ENCODE measurements at places on chromosomes 7 and 10.

DNA sequence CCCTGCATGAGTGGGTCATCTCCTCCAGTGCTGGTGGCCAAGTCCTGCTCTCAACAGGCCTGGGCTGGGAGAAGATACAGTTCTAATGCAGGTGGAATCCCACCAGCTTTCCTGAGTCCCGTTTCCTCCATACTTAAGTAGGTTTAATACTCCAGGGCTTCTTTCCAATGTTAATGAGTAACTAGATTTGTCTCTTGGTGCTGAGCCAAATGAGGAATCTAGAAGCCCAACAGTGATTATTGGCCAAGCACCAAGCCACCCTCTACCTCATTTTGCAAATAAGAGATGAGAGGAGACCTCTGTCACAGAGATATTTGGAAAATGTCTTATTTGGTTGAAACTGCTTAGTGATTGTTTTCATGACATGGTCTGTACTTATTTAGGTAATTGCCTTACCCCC lies 37.1 kb downstream of the STARD3NL start:
- DNase-seq = peak; percentile 42

GRCh38 chr7:3264693-3265339 lies 36.2 kb upstream of the SDK1 start:
- no peak for DNase-seq

GRCh38 chr10:11255156-11255555 lies 237.5 kb downstream of the CELF2 start:
- no peak for DNase-seq

GRCh38 chr7:132643302-132643701 lies 67.0 kb upstream of the PLXNA4 start:
- peak; percentile 31 for DNase-seq

- DNase-seq = no peak
Measured at GRCh38 chr10:44965651-44966097, 6.1 kb downstream of the RASSF4 start.

- no peak for DNase-seq
Measured at GRCh38 chr10:14971867-14972448, 12.8 kb downstream of the MEIG1 start.

DNA sequence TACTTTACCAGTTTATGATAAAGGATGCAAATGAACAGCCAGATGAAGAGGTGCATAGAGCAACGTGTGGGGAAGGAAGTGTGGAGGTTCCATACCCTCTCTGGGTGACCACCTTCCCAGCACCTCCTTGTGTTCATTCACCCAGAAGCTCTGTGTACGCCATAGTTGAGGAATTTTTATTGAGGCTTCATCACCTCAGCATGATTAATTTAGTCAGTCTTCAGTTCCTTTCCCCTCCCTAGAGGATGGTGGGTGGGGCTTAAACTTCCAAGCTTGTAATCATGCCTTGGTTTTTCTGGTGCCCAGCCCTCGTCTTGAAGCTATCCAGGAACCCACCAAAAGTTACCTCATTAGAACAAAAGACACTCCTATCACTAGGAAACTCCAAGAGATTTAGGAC lies 162.7 kb downstream of the PLCE1 start:
- no peak for DNase-seq

DNA sequence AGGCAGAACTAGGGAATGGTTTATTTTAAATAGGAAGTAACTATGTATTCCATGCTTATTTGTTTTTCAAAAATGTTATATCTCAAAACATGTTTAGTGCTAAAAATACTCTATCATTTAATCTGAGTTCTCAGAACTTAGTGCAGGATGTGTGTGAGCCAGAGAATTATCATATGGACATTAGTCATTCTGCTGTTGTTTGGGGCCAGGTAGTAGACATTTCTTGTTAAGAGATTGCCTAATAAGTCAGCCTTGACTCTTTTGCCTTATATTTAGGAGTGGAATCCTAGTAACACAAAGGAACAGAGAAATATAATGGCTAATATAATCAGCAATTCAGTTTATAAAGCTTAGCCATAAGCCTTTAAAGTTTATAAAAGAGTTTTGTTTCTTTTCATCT lies 149.8 kb downstream of the CCSER2 start:
- DNase-seq = peak; percentile 20

DNA sequence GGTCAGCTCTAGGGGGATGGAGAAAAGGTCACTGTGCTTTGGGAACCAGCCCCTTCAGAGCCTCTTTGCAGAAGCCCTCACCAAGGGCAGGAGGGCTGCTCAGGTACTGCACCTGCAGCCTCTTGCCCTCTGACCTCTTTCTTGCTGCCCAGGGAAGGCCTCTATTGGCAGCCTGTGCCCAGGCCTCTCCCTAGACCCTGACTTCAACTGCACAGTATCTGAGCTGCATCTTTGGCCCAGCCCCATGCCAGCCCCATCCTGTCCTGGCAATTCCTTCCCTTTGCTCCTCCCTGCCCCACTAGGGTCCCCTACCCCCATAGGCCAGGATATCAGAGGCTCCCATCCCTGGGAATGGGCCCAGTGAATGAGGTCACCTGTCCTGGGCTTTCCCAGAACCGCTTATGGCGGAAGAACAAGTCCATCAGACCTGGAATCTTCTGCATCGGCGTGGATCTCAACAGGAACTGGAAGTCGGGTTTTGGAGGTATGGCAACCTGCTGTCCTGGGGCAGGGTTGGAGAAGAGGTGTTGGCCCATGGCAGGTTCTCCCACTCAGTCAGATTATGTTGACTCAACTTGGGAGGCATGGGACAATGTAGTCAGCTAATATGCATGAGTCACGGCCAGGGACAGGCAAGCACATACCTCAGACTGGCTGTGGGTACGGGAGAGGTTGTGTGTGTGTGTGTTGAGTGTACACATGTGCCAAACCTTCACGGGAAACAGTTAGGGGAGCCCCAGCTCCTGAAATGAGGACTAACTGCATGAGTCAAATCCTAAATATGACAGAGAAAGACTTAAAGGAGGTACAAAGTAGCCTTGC lies 17.1 kb upstream of the CPA1 start:
- peak; percentile 95 for DNase-seq

DNA sequence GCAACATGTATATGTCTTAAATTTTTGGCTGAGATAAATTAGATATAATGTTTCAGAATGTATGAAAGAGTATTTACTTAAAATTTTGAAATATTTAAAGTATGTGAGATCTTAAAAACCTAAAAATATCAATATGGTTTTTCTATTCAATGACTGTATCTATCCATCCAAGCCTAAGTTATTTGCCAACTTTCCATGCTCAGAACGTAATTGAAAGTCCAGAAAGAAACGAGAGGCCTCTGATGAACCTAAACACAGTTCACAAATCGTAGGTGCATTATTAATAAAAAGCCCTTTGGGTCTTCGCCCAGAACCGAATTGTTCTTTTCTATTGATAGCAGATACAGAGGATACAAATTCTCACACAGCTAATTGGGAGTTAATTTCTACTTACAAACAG lies 6.5 kb downstream of the SVIL start:
- no peak for DNase-seq

DNA sequence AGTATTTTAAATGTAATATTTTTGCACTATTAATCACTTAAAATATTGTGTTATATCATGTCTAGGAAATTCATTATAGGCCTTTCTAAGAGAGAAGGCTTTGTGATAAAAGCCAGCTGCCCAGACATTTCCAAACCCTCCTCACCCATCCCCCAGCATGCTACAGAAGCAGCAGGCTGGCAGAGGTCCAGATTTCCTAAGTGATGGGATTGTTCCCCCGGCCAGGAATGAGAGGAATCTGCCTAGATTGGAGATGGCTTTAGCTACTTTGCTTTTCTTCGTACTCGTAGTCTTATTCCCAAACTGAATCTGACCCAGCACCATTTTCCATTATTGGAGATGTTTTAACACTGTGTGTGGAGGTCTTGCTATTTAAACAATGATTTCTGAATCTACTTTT lies 29.4 kb downstream of the CDK14 start:
- DNase-seq = peak; percentile 80

- no peak for DNase-seq
Measured at GRCh38 chr7:44279731-44280505, 45.5 kb downstream of the CAMK2B start.

DNA sequence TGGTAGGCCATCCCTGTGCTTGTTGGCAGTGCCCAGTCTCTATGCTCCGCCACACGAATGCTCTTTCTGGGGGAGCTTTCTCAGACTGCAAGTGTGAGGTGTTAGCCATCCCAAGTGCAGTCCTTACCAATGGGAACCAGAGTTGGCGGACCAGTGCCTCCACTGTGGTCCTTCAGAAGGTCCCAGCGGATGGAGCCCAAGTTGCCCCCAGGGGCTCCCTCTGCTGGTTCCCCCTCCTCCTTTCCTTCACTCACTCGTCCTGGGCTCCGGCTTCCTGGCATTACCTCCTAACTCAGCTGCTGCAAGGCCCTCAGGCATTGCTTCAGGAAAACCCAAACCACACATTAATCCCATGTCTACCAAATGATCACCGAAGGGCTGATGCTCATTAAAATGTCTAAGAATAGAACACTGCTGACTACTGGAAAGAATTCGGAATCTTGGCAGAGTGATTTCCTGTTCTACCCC lies 139.8 kb downstream of the CUBN start:
- DNase-seq = peak; percentile 86

DNA sequence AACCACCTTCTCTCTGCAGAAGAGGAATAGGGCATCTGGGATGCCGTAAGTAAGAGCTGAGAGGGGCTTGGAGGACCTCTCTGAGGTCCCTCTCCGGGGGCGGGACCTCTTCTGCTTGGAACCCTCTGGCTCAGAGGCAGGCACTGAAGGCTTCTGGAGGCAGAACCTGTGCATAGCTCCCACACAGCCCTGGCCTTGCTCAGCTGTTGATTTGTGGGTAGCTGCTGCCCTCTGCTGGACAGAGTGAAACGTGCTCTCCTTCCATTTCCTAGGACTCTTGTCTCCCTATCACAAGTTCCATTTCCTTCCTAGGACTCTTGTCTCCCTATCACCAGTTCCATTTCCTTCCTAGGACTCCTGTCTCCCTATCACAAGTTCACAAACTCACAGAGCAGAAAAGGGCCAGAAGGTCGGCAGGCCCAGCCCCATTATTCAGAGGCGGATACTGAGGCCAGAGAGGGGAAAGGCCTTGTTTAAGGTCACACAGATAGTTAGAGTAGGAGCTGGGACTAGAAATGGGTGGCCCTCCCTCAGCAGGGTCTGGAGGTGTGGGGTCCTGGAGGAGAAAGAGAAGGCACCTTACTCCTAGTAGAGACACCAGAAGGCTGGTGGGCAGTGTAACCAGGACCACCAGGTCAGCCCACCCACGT lies 30.3 kb upstream of the GARS1 start:
- peak; percentile 93 for DNase-seq

GRCh38 chr10:102312683-102313082 lies 67.4 kb downstream of the GBF1 start:
- peak; percentile 35 for DNase-seq

DNA sequence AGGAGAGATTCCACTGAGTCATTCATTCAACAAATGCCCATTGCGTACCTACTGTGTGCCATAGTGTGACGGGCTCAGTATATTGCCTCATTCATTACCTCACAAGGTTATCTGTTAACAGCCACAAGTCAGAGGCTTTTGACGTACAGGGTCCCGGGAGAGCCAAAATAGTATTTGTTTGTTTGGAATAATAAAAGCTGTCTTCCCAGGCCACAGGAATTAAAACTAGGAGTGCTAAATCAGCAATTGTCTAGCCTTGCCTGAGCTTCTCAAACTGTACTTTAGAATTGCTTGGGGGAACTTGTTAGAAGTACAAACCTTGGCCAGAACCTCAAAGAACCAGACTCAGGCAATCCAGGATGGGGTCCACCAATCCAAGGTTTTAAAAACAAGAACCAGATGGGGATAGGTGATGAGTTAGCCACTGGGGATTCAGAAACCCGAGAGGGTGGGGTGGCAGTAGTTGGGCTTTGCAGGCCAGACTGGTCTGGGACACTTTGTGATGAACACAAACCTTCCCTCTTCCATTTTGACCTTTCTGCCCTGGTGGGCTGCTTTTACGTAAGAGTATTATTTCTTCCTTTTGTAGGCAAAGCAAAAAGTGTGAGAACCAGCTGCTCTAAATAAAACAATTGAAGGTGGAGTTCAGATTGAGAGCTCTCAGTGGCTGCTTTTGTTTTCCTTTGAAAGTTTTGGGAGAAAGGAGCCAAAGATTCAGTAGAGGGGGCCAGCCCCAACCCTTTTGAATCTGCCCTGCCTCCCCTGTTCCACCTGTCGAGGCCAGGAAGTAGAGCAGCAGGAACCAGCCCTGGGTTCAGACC lies 113.0 kb upstream of the ANLN start:
- DNase-seq = no peak

DNA sequence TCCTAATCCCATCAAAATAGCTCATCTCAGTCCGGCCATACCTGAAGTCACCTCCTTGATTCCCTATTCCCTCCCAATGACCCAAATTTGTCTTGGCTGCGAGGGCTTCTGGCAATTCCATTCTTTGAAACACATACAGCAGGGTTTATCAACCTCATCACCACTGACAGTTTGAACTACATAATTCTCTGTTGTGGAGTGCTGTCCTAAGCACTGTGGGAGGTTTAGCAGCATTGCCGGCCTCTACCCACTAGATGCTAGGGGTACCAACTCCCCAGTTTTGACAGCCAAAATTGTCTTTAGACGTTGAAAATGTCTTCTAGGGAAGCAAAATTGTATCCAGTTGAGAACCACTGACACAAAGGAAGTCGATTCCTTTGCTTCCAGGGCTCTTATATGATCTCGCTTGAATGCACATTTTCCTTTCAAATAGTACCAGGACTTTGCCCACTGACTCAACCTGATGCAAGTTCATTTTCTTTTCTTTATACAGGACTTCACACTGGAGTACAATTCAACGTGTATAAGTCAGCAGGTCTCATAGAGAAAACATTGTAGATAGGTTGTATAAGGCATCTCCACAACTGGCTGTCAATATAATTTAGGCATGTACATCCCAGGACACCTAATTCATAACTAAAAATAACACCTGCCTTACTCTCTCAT lies 133.3 kb downstream of the STRA8 start:
- DNase-seq = no peak

GRCh38 chr7:101941481-101942383 lies 124.3 kb downstream of the CUX1 start:
- peak; percentile 81 for DNase-seq

DNA sequence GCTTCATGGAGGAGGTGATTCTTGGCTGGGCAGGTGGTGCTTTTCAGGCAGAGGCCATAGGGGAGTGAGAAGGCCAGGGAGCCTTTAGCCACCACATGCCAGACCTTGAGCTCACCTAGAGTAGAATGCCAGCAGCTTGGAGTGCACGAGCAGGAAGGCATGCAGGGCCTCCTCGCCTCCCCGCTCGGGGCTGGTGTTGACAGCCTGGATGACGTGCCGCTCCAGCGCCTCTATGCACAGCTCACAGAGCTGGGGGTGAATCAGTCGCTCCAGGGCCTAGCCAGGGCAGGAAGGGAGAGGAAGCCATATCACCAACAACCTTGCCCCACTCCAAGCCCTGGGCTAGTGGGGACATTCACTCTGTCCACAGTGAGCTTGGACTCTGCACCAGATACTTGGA lies 15.7 kb downstream of the HPS1 start:
- no peak for DNase-seq

All from astrocyte of the hippocampus (primary cell).